ENCODE measurements at places on chromosomes 16 and 17. TPM values are rescaled to one million over a fixed set of nuclear protein-coding genes. Genes with fewer than 3 reads are reported as not detected.

The CAMTA2 gene
- total RNA-seq = 120 TPM

The MARCHF10 gene
- total RNA-seq = not detected

The MYL4 gene
- not detected for total RNA-seq

The CMTM1 gene
- total RNA-seq = 8.1 TPM
